AG10803 (cell line): ENCODE measurements at places on chromosomes 3 and 15.
A peak's percentile ranks its signal among the peaks of the same experiment; 100 is the strongest.

GRCh38 chr3:169454060-169454317 lies 209.5 kb downstream of the MECOM start:
- no peak for DNase-seq

DNA sequence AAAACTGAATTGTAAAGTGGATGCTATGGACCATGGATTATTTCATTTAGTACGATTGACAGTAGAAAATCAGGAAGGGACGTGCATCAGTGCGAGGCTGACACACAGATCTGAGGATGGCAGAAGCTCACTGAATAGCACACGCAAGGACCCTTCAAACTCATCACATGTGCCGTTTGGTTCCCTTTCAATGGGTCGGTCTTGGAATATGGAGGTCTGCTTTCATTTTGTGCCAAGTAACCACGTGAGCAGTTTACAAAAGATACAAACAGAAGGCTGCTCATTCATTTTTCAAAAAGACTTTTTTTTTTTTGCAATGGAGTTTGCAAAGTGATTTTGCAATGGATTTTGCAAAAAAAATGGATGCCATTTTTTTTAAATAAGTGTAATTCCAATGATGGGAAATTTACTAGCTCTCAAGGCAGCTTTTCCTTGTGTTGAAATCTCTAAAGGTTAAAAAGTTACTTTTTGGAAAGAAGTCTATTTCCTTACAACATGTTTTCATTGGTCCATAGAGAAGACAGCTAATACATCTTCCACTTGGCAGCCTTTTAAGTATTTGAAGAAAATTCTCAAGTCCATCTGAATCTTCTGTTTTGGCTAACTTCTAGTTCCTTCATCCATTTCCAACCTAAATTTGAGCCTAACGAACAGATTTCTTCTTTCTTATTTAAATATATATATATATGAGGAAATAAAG lies 392.3 kb upstream of the TPRG1 start:
- DNase-seq = peak; percentile 74

GRCh38 chr15:43943511-43943910 lies 116.7 kb downstream of the WDR76 start:
- peak; percentile 85 for DNase-seq

GRCh38 chr3:170096342-170096741 lies 58.5 kb downstream of the GPR160 start:
- DNase-seq = no peak

DNA sequence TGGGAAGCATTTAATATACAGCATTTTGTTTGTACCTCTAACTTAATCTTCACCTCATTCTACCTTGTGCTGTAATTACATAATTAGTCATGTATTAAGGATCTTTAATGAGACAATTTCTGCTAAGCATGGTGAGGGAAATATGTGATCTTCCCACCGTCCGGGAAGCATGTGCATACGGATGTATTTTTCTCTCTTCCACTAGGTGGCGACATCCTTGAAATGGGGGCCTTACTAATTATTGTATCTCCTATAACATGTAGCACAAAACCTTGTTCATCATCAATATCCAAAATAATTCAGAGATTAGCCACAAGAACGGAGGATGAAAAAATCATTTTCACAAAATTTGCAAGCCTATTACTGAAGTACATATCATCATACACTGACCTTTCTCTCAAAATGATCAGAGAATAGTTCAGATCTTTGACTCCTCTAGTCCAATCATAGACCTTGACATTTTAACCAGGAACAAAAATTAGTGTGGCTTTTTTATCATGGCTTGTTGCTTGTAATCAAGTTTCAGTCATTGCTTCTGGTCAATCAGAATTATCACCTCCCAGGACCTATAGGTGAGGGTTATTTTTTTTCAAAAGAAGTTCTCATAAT lies 148.9 kb upstream of the GBE1 start:
- peak; percentile 42 for DNase-seq

DNA sequence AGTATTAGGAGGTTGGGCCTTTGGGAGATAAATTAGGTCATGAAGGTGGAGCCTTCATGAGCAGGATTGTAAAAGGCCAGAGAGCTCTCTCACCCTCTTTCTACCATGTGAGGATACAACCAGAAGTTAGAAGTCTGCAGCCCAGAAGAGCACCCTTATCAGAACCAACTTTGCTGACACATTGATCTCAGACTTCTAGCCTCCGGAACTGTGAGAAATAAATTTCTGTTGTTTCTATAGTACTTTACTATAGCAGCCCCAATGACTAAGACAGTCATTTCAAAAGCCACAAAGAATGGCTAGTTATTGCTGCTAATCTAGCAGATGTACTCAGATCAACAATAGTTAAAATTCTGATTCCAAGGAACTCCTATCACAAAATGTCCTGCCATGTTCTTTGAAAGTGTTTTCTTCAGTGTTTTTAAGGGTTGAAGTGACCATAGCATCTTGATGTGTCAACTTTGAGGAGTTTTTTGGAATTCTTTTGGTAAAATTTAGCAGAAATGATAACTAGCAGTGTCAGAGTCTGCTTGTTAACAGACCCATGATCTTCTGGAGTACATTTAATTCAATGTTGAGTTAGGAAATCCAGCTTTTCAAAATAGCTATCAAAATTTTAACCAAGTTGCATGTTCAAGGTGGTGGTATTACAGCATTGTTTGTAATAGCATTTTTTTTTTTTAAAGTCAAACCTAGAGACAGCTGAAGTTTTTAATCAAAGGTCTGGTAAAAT lies 10.3 kb downstream of the DZIP3 start:
- no peak for DNase-seq

DNA sequence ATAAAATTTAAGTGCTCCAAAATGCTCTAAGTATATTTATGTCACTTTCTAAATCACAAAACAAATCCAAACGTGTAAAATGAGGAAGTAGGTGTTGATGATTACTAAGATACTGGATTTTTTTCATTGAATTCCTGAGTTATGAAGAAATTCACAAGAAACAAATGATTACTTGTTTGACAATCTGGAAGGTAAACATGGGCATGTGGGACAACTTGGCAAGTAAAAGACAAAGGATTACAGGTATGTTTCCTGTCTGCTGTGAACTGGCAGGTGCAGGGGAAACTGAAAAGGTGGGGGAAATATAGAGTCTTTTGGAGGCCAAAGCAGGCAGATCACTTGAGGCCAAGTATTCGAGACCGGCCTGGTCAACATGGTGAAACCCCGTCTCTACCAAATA lies 252.7 kb upstream of the AZI2 start:
- no peak for DNase-seq

GRCh38 chr3:109563149-109563548 lies 225.8 kb upstream of the DPPA4 start:
- no peak for DNase-seq

- DNase-seq = peak; percentile 34
Observed at GRCh38 chr15:76057332-76058000, 2.3 kb upstream of the TMEM266 start.

DNA sequence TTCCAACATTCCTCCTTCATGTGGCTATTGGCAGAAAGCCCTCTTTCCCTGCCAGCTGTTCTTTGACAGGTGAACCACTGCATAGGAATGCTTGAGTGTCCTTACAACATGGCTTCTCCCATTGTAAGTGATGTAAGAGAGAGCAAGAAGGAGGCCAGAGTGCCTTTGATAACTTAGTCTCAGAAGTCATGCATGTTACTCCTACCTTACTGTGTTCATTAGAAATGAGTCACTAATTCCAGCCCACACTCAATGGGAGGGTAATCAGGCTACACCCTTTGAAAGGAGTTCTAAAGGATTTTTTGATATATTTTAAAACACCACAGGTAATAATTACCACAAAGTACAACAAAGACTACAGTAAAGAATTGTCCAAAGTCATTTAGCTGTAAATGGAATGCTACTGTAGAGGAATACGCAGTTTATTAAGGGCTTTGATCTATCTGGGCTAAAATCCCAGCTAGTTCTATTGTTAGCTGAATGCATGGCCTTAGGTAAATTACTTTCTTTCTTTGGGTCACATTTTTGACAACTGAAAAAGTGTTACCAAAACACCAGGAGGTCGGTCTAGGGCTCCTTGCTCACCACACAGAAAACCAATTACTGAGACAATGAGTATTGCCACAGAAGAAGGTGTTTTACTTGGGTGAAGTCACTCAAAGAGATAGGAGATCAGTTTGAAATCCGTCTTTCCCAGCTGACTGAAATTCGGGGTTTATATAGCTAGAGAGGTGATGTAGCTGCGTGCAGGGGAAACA lies 154.9 kb downstream of the GRM7 start:
- DNase-seq = no peak

DNA sequence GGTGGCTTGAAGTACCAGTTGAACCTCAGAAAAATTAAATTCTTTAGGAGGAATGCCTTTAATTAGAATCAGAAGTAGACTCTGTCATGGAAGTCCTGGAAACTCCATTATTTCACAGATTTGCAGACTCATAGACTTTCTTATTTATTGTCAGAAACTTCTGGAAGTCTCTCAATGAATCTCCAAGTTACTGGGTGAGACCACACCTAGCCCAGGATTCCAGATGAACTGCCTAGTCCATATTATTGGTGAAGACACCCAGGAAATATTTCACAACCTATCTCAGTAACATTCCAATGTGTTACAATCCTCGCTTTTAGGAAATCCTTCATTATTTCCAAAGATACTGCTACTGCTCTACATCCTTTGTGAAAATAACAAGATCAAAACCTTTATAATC lies 6.5 kb upstream of the THBS1 start:
- DNase-seq = peak; percentile 96

DNA sequence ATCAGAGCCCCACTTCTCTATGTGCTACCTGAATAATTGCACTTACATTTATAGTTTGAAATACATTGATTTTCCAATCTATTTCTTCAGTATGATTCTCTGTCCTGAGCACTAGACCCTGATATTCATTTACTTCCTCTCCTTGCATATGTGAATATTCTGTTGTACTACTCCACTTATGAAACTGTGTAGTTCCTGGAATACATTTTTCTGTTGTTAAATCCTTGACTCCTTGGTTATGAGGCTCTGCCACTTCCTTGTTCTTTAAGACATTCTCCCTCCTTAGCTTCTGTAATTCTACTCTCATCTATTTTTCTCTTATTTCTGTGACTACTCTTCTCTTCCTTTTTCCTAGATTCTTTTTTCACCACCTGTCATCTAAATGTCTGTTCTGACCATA lies 12.9 kb upstream of the MGA start:
- DNase-seq = no peak

GRCh38 chr15:34994925-34995324 lies 6.8 kb upstream of the ZNF770 start:
- DNase-seq = no peak

DNA sequence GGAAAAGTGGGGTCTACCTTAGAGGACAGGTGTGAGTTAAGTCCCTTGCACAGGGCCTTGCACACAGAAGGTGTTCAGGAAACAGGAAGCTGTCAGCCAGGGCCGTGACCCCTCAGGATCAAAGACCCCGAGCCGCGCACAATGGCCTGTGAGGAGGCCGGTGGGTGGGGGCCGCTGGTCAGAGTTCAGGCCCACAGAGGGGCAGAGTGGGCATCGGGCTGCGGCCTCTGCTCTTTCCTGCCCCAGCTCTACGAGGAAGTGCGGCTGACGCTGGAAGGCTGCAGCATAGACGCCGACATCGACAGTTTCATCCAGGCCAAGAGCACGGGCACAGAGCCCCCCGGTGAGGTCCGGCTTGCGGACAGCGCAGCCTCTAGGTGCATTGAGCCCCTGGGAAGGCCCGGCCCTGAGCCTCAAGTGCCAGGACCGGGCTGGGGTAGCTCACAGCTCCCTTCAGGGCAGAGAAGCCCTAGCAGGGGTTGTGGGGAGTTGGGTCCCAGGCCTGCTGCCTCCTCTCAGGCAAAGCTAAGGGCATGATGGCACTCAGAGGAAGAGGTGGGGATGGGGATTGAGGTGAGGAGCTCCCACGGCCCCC lies 37.2 kb downstream of the PSTPIP1 start:
- DNase-seq = no peak

- DNase-seq = peak; percentile 41
Observed at GRCh38 chr3:158935846-158936245, 134.0 kb downstream of the MFSD1 start.

DNA sequence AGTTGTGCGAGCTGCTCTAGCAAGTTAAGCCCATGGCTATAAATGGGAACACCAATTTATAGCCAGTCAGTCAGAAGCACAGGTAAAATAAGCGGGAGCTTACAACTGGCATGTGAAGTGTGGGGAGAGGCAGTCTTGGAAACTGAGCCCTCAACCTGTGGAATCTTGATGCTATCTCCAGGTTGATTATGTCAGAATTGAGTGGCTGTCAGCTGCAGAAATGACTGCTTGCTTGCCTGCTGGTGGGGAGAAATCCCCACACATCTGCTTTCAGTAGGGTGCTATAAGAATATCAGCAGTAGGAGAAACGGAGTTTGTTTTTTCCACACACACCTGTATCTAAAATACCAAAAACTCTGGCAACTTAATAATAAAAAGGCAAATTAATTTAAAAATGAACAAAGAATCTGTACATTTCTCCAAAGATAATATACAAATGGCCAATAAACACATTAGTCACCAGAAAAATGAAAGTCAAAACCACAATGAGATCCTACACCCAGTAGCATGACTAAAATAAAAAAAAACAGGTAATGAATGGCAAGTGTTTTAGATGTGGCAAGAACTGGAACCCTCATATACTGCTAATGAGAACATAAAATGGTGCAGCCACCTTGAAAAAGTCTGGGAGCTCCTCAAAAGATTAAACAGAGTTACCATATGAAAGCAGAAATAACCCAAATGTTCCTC lies 26.0 kb upstream of the MAP4 start:
- DNase-seq = no peak

- DNase-seq = no peak
Observed at GRCh38 chr3:38743043-38743442, 73.0 kb downstream of the SCN10A start.

DNA sequence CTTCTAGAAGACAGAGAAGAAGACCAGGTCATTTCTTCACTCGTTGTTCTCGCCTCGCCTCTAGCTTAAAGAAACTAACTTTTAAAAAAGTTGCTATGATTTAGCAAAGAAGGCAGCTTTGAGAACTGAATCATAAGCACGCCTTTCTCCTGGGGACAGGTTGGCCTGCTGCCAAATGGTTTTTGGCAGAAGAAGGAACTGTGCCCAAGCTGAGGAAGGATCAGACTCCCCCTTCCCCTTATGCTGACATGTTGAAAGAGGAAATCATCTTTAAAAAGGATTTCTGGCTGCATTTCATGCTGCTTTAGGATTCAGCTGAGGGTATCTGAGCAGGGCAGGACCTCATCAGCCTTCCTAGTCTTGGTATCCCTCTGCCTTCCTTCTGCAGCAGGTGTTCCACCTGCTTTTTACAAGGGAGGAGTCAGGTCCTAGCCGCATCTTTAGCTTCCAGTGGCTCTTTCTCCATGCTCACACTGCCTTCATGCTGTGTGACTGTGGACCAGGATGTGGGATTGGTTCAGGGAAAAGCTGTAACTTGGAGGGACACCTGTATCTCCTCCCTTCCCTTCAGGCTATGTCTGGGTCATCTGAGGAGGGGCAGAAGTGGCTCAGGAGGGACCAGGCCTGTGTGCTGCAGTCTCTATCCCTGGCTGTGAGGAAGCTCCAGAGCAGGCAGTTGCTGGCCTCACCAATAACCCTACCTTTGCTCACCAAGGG lies 34.1 kb upstream of the HACD2 start:
- DNase-seq = peak; percentile 77

GRCh38 chr3:82505079-82505756 lies 743.8 kb upstream of the GBE1 start:
- DNase-seq = no peak
